ENCODE measurements at places on chromosomes 6 and 20. TPM values are rescaled to one million over a fixed set of nuclear protein-coding genes. Genes with fewer than 3 reads are reported as not detected.
A peak's percentile ranks its signal among the peaks of the same experiment; 100 is the strongest.

DNA sequence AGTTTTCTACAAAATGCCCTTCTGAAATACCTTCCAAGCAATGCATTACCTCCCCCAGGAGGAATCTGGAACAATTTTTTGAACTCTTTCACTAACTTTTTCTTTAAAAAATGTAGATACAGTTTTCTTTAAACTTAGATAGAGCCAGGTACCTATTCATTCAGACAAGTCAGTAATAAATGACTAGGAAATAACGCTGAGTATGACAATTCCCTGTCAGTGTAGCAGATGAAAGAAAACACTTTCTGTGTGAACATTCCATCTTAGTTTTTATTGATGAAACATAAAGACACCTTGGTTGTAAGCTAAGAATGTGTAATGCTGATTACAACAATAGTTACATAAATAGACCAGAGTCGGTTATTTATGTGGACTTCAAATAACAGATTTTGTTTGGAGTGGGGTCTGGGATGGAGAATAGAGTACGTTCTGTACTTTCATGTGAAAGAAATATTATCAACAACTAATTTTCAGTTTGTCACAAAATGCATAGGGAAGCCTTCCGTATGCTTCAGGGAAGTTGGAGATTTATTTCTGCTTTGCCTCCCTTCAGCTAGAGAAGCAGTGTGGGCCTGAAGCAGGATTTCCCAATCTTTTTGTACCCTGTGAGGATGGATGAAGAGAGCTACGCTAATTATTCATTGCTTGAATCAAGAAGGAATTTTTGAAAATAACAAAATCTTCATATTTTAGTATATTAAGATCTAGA lies 19.2 kb upstream of the QKI start:
- no peak for DNase-seq

GRCh38 chr6:76217606-76218005 lies 145.1 kb upstream of the IMPG1 start:
- no peak for DNase-seq

Gene RAB44
- total RNA-seq: not detected

- no peak for DNase-seq
These were observed 98.8 kb downstream of the HUS1B start for GRCh38 chr6:558089-558488.

GRCh38 chr20:36064658-36065426 lies 89.7 kb upstream of the EPB41L1 start:
- DNase-seq: peak; percentile 89

DNA sequence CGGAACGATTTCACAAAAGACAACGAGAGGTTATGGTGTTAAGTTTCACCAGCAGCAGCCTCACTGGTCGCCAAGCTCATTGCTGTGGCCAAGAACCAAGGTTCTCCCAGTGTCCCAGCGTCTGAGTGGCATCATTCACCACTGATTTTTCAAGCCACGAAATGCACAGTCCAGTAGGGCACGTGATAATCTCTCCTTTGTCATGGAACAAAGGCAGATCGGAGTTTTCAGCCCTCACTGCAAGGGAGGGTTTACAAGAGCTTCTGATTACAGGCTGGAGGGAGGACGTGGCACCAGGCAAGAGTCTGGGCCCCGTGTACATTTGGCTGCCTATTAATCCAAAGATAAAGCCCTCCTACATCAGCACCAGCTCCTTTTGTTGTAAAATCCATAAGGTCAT lies 2.0 kb downstream of the CD24 start:
- no peak for DNase-seq

Gene BCKDHB
- 11.5 TPM for total RNA-seq

Gene CDC25B
- 57.7 TPM for total RNA-seq

GRCh38 chr6:139531148-139532115 lies 157.0 kb upstream of the CITED2 start:
- DNase-seq: no peak

Gene RGS19
- total RNA-seq: 37.1 TPM

Gene ULBP1
- total RNA-seq: not detected

GRCh38 chr6:140828856-140829255 lies 1303.9 kb upstream of the GJE1 start:
- DNase-seq: no peak

Gene SLC22A3
- not detected for total RNA-seq

DNA sequence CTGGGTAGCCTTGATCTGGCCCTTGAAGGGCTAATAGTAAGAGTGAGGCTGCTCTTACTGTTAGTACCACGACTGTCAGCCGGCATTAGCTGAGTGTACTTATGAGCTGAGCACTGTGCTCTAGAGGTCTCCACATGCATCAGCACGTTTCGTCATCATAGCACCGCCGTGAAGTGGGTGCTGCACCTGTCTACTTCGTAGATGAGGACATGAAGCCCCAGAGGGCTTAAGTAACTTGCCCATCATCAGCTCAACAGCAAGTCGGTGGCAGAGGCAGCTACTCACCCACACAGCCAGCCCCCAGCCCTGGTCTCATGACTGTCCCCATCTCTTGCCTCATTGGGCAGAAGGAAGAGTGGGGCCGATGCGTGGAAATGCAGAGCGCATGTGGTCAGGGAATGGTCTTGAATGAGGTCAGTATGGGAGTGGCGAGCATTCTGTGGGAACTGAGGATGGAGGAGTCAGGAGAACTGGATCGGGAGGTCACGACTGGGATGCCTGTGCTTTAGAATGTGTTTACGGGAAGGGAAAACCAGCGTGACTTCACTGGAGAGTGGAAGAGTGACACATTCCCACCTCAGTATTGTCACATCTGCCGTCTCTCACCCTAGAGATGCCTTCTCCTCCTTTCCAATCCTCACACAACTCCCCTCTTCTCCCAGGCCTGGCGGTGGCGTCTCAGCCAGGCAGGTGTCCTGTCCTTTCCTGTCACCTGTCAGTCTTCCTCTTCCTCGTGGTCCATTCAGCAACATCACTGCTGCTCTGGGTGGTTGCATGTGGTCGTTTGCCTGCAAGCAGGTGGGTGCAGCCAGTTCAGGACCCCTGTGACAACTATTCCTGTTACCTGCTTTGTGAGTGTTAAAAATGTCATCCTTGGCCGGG lies 6.0 kb downstream of the SYTL3 start:
- DNase-seq: no peak

GRCh38 chr6:82260997-82261732 lies 13.6 kb upstream of the IBTK start:
- no peak for DNase-seq

DNA sequence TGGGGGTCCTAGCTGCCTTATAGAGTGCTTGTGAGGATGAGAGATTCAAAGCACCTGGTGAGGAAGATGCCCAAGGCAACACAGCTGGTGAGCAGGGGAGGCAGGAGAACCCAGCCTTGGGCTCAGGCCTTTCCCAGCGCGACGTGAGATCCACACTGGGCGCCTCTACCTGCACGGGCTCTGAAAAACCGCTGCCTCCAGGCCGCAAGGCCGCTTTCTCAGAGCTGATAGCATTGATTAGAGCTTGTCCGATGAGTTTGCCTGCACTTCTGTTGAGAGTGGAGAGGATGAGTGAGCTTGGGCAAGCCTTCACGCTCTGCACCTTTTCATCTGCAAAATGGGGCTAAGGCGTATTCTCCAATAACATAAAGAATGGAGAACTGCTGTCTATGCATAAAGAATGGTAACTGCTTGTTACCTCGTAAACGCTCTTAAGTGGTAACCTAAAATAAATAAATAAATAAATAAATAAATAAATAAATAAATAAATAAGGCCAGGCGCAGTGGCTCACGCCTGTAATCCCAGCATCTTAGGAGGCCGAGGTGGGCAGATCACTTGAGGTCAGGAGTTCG lies 916 bp downstream of the PABPC1L start:
- no peak for DNase-seq

Gene GATA5
- not detected for total RNA-seq

DNA sequence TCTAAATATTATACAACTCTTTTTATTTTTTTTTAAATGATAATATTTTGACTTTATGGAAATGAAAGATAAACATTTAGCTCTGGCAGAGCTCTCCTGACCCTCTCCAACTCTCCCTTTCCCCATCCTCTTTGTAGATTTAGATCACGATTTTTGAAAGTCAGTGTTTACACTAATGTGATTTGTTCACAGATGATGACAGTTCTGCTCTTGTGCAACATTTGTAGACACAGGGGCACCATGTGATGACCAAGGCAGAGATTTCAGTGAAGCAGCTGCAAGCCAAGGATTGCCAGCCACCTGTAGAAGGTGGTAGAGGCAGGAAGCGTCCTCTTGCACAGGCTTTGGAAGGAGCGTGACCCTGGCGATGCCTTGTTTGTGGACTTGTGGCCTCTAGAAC lies 483.2 kb downstream of the QKI start:
- DNase-seq: no peak

GRCh38 chr20:9179867-9180266 lies 111.0 kb downstream of the PLCB4 start:
- DNase-seq: no peak

Gene SGK2
- total RNA-seq: not detected

Gene NFATC2
- 0.23 TPM for total RNA-seq

DNA sequence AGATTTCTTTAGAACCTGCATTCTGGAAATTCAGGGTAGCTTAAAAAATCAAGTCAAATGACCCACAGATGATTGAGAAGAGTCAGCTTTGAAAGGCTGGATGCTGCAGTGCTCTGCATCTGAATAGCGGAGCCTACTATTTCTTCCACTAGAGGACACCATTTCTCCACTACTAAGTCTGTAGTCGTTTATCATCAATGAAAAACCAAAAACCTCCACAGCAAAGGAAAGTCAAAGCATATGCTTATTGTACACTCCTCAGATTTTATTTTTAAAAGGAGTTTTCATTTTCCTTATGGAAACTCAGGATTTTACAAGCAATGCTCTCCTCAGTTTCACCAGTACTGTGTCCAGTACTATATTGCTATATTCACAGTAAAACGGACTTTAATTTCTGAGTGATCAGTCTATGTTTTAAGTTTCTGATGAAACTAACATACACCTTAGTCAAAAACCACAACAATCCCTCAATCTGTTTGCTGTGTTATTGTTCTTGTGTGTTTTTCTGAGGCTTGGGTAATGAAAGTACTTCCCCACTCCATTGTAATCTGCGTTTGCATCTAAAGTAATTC lies 50.5 kb upstream of the ENPP5 start:
- DNase-seq: peak; percentile 21

DNA sequence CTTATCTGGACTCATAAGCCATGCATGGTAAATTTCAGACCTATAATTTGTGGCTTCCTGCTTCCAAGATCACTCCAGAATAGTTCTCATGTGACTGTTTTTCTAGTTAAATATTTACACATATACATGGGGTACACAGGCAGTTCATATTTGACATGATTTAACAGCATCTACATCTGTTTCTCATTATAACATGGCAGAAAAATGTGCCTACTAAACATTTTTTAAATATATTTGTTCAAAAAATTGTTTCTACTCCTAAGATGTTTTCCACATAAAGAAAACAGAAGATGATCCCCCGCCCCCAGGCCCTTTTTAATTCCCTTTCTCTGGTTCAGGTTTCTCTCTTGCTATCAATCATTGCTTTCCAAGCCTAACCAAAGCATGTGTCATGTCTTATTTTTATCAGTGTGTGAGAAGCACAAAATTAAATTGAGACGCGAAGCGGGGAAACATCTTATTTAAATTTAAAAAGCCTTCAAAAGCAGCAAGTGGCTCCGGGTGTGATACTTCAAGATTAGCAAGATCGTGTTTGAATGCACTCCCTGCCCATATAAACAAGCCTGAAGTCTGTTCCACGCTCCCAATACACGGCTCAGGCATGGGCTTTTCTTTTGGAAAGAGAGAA lies 37.3 kb downstream of the IPCEF1 start:
- no peak for DNase-seq

DNA sequence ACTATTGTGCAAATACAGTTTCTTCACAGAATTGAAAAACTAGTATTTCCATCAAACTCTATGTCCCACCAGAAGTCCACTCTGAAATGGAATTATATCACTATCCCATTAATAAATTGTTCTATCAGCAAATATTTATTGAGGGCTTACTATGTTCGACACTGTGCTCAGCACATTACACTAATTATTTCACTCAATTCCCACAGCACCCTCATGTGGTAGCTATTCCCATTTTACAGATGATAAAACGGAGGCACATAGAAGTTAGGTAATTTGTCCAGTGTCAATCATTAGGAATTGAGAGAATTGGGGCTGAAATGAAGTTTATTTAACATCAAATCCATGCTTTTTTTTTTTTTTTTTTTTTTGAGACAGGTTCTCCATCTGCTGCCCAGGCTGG lies 52.5 kb downstream of the MKKS start:
- no peak for DNase-seq

DNA sequence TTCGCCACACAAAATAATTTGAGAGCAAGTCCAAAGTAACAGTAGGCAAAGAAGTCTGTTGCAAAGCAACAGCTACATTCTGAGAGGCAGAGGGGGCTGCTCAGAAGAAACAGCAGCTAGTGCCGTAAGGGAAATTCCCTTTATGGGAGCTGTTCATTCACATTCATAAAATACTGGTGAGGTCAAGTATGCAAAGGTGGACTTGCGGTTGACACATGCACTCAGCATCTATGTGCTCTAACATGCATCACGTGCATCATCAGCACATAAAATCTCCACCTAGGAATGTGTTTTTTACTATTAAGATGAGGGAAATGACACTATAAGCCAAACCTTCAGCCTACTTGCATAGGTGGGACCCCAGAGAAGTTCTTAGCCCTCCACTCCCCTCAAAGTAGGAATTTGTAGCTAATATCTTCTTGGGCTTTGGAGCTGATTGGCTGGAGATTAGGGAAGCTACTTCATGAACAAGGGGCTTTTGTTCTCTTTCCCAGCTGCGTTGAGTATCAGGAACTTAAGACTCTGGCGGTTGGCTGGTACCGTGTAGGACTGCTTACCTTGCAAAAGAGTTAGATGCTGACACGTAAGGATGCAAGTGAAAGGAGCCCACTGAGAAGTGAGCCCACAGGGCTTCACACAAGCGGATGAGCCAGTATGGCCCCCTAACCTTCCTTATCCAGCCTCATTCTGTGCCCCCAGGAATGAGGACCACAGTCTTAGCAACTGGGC lies 12.4 kb downstream of the CST3 start:
- peak; percentile 46 for DNase-seq
